ENCODE measurements at places on chromosomes 12 and 14.

- no peak for DNase-seq
Observed at GRCh38 chr14:92553438-92553837, 39.9 kb downstream of the RIN3 start.

DNA sequence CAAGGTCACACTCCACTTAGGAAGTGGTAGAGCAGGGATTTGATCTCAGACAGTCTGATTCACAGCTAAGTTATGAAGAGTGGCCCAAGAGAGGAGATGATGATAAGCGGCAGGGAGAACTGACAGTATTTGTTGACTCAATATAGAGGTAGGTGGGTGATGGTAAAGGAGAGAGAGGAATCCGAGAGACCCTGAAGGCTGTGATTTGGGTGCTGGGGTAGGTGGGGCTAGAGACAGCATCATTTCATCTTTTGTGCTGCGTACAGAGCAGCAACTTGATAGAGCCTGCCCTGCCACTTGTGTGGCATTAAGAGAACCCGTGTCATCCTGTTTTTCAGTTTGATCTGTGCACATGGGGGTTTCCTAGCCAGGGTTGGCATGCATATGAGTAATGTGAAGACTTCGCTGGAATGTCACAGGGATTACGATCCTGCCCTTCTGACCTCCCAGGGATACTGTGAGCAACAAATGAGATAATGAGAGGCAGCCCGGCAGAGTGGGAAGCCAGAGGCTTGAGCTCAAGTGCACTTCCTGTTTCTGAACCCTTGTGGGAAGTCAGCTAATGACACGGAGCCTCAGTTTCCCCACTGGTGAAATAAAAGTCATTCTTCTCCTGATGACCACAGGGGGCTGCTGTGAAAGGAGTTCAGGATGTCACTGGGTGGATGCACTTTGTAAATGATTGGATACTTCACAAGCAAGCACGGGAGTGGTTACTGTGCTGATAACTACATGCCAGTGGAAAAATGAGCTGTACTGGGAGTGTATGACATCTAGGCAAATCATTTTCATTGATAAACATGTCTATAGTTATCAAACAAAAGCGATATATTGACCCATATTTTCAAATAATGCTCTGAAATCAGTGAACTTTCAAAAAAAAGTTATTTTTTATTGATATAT is 59.5 kb upstream of the IGF1 start:
- no peak for DNase-seq

DNA sequence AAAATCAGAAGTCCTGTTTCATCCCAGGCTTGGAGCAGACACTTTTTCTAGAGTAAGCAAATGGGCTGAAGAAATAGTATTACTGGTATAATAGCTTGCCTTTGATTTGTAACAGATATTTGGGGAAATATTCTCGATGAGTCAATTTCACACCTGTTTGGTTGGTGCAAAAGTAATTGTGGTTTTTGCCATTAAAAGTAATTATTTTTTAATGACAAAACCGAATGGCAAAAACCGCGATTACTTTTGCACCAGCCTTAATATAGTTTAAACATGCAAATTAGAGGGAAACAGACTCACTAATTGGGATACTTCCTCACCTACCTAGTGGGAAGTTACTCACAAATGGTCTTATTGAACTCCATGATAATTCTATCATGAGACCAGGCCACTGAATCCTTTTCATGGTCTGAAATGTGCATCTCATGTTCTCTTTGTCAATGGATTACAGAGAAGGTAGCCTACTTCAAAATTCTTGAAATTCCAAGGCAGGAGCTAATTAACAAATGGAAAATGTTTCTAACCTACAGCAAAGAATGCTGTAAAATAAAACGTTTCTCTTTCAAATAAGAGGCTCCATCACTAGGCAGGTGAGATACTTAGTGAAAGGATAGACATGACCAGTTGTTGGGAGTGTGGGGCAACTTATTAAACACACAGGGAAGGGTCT is 391.3 kb downstream of the EMP1 start:
- DNase-seq, result no peak

DNA sequence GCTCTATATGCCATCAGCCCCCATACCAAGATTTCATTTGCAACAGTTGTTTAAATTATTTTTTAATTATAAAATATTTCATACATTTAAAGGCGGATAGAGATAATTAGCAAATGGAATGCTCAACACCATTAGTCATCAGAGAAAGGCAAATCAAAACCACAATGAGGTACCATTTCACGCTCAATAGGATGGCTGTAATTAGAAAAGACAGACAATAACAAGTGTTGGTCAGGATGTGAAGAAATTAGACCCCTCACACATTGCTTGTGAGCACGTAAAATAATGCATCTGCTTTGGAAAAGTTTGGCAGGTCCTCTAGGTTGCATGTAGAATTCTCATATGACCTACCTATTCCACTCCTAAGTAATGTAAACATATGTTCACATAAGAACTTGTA is 35.3 kb upstream of the EPS8 start:
- DNase-seq, result no peak

DNA sequence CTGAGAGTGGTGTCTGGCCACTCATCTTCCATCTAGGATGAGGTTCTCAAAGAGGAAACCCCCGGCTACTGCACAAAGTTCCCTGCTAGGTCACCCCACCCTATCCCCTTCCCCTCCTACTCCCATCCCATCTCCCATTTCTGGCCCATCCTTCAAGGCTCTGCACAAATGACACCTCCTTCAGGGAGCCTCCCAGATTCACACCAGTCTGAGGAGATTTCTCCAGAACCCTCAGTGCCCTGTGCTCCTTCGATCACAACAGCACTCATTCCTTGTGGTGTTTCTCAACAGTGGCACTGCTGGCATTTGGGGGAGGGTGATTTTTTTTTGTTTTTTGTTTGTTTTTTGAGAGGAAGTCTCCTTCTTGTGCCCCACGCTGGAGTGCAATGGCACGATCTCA is 2.9 kb downstream of the CAMKK2 start:
- DNase-seq, result no peak

GRCh38 chr12:97681612-97682504 is 219.3 kb downstream of the RMST start:
- no peak for DNase-seq

GRCh38 chr12:92261071-92261470 is 115.4 kb upstream of the BTG1 start:
- DNase-seq, result no peak

- no peak for DNase-seq
Observed at GRCh38 chr12:49335955-49336644, 888 bp downstream of the C1QL4 start.

- peak; percentile 46 for DNase-seq
Observed at GRCh38 chr14:50023671-50024490, 92.5 kb downstream of the VCPKMT start.

DNA sequence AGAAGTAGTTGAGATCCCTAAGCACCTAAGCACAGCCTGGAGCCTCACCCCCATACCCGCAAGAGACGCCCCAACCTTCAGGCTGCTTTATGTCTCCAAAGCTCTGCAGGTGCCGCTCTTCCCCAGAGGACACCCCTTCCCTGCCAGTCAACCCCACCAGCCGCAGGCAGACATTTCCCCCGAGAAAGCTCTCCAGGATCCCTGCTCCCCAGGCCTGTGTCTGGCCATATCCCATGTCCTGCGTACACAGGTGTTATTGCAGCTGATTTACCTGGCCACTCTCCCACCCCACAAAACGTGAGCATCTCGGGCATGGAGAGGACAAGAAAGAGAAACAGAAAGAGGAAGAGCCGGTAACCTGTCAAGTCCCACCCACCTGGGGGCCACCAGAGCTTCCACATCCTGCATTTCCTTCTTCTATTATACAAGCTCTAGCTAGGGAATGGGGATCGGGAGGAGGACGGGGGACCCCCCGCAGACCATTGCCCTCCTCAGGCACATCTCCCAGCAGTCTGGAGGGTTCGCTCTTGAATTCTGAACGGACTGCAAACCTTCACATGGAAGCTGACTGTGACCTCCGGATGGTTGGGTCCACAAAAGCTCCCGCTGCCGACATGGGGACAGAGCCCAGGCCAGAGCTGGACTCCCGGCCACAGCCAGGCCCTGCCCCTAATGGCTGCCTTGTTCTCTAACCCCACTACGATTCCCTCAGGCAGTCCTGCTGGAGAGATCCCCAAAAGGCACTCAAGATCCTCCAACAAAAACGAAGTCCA is 17.6 kb downstream of the CCDC88C start:
- DNase-seq, result no peak

DNA sequence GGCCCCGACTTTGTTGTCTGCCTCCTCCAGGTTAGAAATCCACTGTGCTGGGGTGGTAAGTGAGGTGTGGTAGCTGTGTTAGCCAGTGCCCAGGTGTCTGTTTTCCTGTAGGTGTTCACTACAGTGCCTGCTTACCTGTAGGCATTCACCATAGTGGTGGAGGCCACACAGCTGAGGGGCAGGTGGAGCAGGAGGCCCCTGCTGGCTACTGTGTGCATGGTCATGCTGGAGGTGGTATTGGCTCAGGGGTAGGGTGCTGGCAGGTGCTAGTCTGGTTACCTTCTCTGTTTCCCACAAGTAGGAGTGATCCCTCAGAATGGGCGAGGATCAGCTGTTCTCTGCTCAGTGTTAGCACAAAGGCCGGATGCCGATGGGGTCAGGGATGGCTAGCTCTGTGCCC is 217.3 kb downstream of the SYT10 start:
- DNase-seq, result no peak

- DNase-seq, result no peak
Observed at GRCh38 chr12:76274420-76275083, 73.7 kb downstream of the BBS10 start.

DNA sequence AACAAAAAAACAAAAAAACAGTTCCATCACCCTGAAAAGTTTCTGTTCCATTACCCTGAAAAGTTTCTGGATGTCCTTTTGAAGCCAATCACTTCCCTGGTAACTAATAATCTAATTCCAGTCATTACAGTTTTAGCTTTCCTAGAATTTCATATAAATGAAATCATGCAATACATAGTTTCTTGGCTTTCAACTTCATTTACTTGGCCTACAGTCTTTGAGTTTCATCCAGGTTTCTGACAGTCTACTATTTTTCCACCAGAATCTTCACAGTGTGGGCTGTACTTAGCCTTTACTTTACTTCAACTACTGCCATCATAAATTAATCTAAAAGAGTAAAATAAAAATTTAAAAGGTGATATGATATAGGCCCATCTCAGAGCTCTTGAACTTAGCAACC is 55.5 kb downstream of the RPS6KA5 start:
- no peak for DNase-seq

All from A673 (cell line).